ENCODE measurements at places on chromosomes 2 and 18. TPM values are rescaled to one million over a fixed set of nuclear protein-coding genes. Genes with fewer than 3 reads are reported as not detected.

The PIAS2 gene
- 9.2 TPM for polyA plus RNA-seq

The INHA gene
- 0.10 TPM for polyA plus RNA-seq

DNA sequence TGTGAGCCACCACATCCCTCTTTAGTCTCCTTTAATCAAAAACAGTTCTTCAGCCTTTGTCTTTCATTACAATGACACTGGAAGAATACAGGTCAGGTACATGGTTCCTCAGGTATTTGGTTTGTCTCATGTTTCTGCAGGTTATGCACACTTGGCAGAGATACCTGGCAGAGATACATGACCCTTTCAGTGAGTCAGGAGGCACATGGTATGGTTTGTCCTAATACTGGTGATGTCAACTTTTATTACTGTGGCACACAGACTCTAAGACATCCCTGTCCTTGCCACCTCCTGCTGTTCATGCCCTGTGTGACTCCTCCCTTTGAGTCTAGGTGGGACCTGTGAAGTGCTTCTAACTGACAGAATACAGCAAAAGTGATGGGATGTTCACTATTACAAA is 58.4 kb downstream of the SPIRE1 start:
- no peak for DNase-seq

GRCh38 chr2:62305421-62306176 is 109.7 kb downstream of the B3GNT2 start:
- DNase-seq = no peak

DNA sequence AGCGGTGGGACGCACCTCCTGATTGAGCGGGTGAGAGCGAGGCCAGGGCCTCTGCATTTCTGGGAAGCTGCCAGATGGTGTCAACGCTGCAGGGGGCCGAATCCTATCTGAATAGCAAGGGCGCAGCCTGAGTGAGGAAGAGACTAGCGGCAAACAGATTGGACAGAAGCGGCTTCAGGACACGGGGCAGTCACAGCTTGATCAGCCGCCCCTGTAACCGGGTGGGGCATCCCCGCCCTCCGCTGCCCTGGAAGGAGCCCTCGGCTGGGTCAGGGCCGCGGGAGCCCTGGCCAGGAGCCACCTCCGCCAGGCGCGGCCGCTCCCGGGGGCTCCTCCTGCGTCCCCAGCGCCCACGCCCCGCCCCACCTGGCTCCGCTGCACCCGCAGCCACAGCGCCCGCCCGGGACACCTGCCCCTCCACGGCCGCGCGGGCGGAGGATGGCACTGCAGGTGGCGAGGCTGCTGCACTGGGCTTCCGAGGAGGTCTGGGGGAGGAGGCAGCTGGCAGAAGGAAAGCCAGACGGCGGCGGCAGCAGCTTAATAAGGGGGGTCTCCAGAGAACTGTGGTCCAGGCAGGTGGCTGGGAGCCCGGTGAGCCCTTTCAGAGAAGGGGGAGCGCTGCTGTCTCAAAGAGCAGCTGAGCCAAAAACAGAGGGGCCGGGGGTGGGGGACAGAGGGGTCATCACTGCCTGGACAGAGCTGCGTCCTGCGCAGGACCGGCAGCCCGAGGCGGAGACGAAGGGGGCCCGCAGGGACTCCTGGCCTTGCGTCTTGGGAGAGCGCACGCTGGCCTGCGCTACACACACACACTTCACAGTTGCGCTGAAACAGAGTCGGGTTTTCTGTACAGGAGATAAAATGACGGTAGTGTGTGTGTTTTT is 18.8 kb upstream of the SOX11 start:
- DNase-seq = no peak

DNA sequence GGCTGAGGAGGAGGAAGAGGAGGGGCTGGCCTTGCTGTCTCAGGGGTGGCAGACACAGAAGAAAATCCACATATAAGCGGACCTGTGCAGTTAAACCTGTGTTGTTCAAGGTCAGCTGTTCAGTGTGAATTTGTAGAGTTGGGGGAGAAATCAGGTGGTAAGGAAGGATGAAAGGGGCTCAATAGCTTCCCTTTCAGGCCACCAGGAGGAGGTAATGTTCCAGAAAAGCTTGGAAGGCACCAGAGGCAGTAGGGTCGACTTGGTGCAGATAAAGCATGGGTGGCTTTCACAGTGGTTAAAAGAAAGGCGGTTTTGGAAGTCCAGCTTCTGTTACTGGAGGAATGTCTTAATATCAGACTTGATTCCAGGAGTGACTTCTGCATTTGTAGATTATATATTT is 167.4 kb downstream of the THSD7B start:
- no peak for DNase-seq

GRCh38 chr2:218648088-218648786 is 11.2 kb downstream of the ZNF142 start:
- DNase-seq = no peak

DNA sequence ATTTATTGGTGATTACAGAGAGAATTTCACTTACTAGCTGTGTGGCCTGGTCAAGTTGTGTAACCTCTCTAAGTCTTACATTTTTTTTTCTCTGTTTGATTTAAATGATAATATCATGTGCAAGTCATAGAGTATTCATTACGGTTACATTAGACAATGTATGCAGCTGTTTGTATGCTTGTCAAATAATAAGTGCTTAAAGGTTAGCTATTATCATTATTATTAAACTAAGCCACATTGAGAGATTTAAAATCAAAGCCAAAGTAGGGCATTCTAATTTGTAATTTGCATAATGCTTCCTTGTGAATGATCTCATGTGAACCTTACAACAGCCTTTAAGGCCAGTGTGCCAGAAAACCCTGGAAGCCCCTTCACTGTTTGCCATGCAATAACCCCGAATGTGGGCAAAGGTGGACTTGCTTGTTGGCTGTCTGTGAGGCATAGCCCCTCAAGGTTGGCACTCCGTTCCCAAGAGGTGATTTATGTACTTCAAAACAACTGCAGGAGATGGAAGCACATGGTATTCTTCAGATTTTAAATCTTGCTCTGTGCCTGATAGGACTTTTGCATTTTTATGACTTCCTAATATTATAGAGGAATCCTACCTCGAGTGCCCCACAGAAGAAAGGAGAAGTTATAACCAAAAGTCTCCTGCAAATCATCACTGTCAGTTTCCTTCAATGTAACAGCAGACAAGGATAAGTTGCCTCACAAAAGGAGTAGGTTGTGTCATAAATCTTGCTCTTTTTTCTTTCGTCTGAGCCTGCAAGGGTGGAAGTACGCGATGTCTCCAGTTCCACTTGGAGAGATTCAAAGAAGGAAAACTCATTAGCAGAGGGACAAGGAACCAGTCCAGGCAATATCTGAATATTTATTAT is 272.0 kb downstream of the TGIF1 start:
- no peak for DNase-seq

DNA sequence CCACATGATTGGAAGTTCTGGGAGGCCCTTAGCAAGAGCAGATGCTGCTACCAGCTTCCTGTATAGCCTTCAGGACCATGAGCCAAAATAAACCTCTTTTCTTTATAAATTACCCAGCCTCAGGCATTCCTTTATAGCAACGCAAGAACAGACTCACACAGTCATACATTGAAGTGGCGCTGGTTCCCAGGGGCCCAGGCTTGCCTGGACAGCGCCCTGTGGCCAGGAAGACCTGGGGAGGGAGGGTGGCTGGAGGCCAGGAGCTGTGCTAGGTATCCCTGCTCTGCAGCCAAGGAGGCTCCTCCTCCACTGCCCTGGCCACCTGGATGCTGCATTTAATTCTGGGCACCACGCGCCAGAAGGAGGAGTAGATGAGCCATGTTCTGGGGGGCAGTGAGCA is 98.1 kb downstream of the AGAP1 start:
- no peak for DNase-seq

- no peak for DNase-seq
Measured at GRCh38 chr2:32925283-32925815, 21.4 kb upstream of the LTBP1 start.

All from psoas muscle (tissue), 8 donors.